HL-60 (cell line): ENCODE measurements at places on chromosomes 2 and 18.

DNA sequence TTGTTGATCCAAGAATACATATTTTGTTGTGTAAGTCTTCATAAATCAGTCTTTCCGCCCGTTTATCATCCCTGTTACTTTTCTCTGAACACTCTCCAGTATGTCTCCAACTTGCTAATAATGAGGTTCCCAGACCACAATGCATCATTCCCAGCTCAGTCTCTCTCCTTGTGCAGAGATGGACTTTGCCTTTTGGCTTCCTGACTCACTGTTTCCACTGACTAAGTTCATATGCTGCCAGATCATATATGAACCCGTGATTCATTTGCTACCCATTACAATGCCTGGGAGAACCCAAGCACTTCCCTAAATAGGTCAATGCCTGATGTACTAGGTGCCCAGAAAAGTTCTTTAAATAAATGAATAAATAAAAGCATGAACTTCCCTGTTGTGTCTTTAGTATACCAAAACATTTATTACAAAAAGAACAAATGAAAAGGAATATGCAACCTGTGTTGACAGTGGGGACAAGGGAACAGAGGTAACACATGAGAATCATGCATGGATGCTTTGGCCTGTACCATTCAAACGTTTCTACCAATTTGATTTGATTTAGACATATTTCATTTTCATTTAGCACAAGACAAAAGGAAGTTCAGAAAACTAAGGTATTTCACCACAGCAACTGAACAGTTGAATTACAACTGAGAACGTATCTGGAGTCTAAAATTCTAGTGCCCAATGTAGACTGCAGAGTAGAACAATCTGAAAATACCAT, 215.4 kb upstream of the HNRNPA3 start:
- DNase-seq: peak; percentile 18

DNA sequence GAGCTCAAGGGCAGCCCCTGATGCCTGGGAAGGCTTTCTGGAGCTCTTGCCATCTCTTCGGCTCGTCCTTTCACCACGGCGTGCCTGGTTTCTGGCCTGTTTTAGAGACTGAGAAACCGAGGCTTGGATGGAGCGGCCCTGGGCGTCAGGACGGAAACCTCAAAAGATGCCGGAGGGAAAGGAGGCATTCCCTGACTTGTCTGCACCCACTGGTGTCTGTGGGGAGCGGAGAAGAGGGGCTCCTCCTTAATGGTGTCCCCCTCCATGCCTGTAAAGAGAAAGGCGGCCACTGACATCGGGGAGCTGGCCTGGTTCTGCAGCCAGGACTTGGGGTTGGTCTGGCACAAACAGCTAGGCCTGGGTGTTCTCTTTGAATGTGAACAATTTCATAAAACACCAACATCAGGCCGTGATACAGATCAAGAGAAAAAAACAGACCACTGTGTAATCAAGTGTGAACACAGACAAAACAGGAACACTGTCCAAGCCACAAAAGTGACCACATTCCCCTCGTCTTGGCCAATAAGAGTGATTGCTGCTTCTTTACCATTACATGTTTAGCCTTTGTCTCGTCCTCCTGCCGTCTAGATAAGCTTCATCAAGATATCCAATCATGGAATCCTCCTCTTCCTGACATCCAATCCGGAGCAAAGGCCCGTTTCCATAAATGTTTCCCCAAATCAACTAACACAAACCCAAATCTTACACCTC, 633 bp upstream of the ILKAP start:
- DNase-seq: peak; percentile 47

DNA sequence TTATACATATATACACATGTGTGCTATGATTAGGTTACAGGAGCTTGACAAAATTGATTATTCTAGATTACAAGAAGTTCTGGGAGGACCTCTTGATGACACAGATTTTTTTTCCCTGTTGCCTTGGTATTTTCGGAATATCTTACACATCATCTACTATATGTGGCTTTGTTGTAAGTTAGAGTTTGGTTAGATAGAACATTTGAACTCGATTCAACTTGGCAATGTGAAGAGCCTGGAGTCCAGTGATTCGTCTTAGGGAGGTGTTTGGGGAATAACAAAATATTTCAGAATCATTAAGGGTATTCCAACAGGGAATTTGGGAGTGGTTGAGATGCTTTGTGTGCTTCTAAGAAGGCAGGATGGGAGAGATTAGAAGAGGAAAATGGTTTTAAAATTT, 39.3 kb upstream of the EFEMP1 start:
- DNase-seq: no peak

- no peak for DNase-seq
Observed at GRCh38 chr2:37568565-37568964, 102.9 kb downstream of the CDC42EP3 start.

GRCh38 chr2:220499225-220499624, 871.8 kb downstream of the SLC4A3 start:
- DNase-seq: no peak
